ENCODE measurements at places on chromosomes 3 and 15.

GRCh38 chr3:141291559-141292355 lies 60.1 kb downstream of the PXYLP1 start:
- ATAC-seq: no peak

DNA sequence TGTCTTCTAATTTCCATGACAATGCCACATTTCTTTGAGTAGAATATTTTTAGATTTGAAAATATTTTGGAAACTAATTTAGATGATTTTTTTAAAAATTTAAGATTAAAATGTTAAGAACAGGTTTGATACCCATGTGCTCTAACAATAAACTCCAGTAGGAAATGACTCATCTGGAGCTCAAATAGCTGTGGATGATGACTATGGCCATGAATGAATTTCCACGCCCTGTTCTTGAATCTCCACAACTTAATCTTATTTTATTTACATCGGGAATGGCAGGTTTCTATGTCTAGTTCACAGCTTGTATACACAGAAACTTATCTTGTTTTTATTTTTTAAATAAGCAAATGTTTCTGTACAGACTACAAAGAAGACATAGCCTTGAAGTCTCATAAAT lies 726.8 kb downstream of the NAALADL2 start:
- no peak for ATAC-seq

DNA sequence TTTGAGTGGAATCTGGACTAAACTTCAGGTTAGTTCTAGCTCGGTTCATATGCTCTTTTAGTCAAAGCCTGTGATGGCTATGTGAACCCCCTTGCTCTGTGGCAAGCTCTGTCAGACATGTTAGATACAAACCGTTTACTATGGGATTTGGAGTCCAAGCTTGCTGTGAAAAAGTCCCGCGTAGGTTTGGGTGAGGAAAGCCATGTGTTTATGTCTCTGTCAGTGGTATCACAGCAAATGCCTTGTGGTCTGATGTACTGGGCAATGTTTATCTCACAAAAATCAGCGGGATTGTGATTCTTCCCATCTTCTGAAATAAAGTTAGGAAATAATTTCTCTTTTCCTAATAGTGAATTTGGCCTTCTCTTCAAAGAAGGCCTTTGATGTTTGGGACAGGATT lies 5.0 kb downstream of the BOC start:
- ATAC-seq: no peak

- ATAC-seq: peak; percentile 76
These were observed 34.0 kb upstream of the DUSP7 start for GRCh38 chr3:52090131-52090932.
